Common myeloid progenitor, CD34-positive (primary cell): ENCODE measurements at places on chromosomes 1 and 21.
A peak's percentile ranks its signal among the peaks of the same experiment; 100 is the strongest.

GRCh38 chr21:14050121-14050520 is 160.6 kb downstream of the LIPI start:
- no peak for DNase-seq

DNA sequence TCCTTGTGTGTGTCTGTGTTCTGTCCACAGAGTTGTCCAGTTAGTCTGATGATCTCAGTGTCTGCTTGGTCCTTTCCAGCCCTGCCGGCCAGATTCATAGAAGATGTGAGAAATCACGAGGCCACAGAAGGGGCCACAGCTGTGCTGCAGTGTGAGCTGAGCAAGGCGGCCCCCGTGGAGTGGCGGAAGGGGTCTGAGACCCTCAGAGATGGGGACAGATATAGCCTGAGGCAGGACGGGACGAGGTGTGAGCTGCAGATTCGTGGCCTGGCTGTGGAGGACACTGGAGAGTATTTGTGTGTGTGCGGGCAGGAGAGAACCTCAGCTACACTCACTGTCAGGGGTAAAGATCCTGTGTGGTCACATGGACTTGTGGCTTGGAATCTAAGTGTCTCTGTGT is 95.8 kb downstream of the OBSCN start:
- DNase-seq: no peak

DNA sequence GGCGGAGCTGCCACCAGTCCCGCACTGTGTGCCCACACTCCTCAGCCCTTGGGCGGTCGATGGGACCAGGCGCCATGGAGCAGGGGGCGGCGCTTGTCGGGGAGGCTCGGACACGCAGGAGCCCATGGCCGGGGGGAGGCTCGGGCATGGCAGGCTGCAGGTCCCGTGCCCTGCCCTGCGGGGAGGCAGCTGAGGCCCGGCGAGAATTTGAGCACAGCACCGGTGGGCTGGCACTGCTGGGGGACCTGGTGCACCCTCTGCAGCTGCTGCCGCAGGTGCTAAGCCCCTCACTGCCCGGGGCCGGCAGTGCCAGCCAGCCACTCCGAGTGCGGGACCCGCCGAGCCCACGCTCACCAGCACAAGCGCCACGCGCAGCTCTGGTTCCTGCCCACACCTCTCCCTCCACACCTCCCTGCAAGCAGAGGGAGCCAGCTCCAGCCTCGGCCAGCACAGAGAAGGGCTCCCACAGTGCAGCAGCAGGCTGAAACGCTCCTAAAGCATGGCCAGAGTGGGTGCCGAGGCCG is 267.7 kb downstream of the RYR2 start:
- no peak for DNase-seq

- no peak for DNase-seq
These were observed 114.4 kb upstream of the TMEM51 start for GRCh38 chr1:15039017-15039648.

DNA sequence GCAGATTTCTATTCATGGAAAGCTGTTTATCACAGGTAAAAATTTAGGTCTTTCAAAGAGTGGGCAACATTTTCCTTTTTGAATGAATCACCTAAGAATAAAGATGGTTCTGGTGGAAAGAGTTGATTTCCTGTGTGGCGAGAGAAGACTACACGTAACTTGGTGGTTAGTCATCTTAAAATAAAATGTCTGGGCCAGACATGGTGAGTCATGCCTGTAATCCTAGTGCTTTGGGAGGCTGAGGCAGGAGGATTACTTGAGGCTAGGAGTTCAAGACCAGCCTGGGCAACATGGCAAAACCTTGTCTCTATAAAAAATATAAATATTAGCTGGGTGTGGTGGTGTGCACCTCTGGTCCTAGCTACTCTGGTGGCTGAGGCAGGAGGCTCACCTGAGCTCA is 65.7 kb downstream of the DISP1 start:
- DNase-seq: no peak

- DNase-seq: no peak
These were observed 61.5 kb upstream of the RAB4A start for GRCh38 chr1:229209386-229209785.

GRCh38 chr1:85087659-85088407 is 39.5 kb upstream of the MCOLN3 start:
- DNase-seq: no peak

DNA sequence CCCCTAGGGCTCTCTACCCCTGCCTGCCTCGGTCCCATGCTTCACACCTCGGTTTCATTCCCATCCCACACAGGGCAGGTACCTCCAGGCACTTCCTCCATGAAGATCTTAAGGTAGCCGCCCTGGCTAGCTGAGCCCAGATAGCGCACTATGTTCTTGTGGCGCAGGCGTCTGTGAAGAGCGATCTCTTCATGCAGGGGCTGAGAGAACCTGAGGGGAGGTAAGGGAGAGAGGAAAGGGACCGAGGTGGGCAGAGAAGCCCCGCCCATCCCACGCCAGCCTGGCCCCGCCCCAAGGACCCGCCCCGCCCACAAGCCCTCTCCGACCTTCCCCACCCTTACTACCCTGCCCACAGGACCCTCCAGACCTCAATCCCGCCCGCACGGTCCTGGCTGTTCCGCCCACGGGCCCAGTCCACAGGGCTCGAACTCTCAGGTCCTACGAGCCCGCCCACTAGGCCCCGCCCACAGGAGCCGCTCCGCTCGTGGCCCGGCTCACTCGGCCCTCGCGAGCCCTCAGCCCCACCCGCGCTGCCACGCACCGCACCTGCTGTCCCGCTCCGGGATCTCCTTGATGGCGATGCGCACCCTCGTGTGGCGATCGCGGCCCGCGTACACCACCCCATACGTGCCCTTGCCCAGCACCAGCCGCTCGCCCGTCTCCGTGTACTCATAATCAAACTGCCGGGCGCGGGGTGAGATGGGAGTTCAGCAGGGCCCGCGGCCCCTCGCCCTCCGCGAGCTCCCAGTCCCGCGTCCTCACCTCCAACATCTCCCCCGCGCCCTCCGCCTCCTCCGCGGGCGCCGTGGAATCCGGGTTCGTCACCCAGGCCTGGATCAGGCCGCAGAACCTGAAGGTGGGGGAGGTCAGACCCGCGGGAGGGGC is 6.4 kb downstream of the MAP3K6 start:
- DNase-seq: peak; percentile 54

DNA sequence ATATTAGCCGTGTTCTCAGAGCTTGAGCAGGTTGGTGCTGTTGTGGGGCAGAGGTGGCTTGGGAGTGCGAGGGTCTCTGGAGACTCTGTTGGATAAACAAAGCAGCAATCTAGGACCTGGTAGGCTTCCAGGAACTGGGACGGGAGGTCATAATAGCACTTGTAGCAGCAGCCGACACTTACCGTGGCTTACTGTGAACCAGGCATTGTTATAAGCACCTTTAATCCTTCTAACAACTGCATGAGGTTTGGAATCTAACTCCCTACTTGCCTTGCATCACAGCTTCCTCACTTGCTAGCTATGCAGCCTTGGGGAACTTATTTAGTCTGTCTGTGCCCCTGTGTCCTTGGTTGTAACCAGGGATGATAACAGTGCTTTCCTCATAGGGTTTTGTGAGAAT is 94.9 kb downstream of the NAV1 start:
- no peak for DNase-seq

GRCh38 chr1:1048765-1049164 is 25.3 kb downstream of the RNF223 start:
- DNase-seq: no peak

DNA sequence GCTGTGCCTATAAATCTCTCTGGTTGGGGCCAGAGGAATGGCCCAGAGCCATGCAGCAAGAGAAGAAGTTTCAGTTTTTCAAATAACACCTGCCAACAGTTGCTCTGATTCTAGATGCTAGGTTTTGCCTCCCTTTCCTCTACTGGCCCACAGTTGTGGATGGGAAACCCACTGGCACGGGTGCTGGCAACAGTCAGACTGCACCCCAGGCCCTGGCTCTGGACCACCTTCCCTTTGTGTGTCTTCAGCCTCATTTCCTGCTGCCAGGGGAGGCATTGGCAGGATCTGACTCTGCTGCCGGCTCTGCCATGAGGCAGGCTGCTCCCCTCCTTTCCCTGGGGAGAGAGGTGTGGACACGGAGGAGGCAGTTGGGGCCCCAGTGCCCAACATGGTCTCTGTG is 142.0 kb downstream of the IGSF21 start:
- no peak for DNase-seq

- DNase-seq: no peak
These were observed 358.6 kb upstream of the LYPLAL1 start for GRCh38 chr1:218815076-218815475.

DNA sequence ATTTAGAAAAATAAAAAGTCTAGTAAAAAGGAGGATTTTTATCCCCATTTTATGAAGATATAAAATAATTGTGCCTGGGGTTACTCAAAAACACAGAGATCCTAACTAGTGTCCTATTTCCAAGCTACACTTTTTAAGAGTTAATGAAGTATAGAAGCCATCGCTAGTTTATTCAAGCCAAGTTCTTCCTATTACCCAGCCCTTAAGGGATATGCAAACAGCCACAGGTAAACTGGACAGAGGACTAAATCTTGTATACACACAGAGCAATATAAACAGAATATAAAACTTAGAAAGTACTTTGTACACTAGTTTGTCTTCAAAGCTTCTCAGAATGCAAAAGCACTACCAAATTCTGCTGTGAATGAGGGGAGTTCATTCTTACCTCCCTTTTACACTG is 111.1 kb downstream of the RERE start:
- no peak for DNase-seq

GRCh38 chr1:43522776-43523480 is 7.8 kb upstream of the PTPRF start:
- DNase-seq: peak; percentile 75

GRCh38 chr21:40623528-40623927 is 223.4 kb downstream of the DSCAM start:
- no peak for DNase-seq

DNA sequence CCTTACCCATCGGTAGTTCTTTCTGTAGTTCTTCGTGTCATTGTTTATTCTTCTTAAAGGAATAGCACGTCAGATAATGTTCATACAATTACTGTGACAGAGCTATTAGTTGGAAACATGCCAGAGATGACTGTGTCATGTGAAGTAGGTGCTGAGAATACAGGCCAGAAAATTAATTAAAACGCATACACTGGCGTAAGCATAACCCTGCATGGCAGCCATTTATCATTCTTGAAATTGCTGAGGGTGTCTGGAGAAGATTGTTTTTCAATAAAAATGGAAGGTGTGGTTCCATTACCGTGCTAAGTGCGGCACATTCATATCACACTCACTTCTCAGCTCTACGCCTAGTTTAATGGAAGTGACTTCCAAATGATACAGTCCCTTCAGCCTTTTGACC is 7.8 kb downstream of the ETS2 start:
- no peak for DNase-seq

DNA sequence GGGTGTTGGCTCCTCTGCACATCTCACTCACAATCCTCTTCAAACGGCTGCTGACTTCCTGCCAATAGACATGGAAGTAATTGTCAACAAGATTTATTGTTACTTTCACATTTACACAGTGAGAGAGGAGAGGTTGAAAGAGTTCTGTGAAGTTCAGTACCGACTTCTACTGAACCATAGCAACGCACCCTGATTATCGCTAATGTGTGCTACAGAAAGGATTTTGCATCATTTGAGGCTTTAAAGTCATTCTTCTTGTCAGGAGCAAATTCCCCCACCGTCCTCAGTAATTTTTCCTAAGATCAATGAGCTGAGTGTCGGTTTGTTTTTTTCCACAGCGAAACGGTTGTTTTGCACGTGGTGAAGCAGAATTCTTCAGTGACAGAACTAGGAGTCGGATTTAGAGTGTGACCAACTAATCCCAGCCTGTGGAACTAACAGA is 361.0 kb downstream of the ADGRL2 start:
- DNase-seq: no peak
